Uterus (tissue), 4 donors: ENCODE measurements at places on chromosomes 6 and 20.

- no peak overlapping the region for H3K27ac ChIP-seq
- no peaks in the 10 kb centered on the region for H3K27me3 ChIP-seq
- no peaks in the 10 kb centered on the region for H3K36me3 ChIP-seq
- H3K4me1 ChIP-seq, result no peaks in the 10 kb centered on the region
- no peak for DNase-seq
These were observed 62.0 kb downstream of the CARMIL1 start for GRCh38 chr6:25341203-25341552.

DNA sequence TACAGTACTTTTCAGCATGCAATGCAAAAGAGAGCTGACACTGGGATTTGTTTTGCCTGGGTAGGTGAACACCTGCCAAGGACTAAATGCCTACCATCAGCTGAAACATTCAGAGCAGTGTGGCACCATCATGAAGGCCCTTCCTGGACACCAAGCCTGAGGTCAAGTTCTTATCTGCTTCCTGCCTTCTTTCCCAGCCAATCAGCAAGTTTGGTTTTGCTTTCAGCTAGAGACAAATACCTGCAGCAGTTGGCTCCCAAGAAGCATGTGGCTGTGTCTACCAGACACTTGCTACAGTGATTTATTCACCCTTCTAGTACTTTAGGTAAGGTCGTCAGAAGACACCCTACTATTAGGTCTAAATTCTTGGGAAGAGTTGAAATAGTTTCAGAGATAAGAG, 112.8 kb downstream of the TBX18 start:
- H3K36me3 ChIP-seq, result no peaks in the 10 kb centered on the region
- no peak overlapping the region for H3K27ac ChIP-seq
- H3K4me1 ChIP-seq, result no peaks in the 10 kb centered on the region

GRCh38 chr20:38873050-38873581, 53.1 kb upstream of the FAM83D start:
- H3K27ac ChIP-seq, result no peak overlapping the region
- DNase-seq, result no peak
- no peak overlapping the region for H3K4me3 ChIP-seq
- H3K36me3 ChIP-seq, result no peaks in the 10 kb centered on the region
- H3K27me3 ChIP-seq, result no peaks in the 10 kb centered on the region
- H3K4me1 ChIP-seq, result no peaks in the 10 kb centered on the region

- no peak for DNase-seq
- no peak overlapping the region for H3K4me3 ChIP-seq
- no peaks in the 10 kb centered on the region for H3K36me3 ChIP-seq
- H3K4me1 ChIP-seq, result no peaks in the 10 kb centered on the region
- no peaks in the 10 kb centered on the region for H3K27me3 ChIP-seq
- no peak overlapping the region for H3K27ac ChIP-seq
These were observed 19.4 kb downstream of the CRYBG1 start for GRCh38 chr6:106379951-106380350.

DNA sequence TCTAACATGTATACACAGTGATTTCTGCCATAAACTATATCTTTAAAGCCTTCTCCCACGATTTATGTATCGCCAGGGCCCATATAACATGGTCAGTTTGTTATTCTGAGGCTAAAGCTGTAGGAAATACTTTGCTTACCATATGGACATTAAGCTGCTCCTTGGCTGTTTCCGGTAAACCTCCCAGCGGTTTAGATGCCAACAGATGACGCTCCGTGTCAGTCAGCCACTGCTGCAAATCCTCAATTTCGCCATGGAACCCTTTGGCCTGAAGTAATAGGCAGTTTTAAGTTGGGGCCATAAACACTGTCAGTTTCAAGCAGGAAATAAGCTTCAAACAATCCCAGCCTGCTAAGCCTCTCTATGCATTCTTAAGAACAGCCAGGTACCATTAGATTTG, 145.4 kb downstream of the DST start:
- H3K36me3 ChIP-seq, result no peaks in the 10 kb centered on the region
- H3K27ac ChIP-seq, result peak overlapping the region; percentile 79
- H3K27me3 ChIP-seq, result no peaks in the 10 kb centered on the region
- peak; percentile 56 for DNase-seq
- H3K4me3 ChIP-seq, result no peak overlapping the region
- no peaks in the 10 kb centered on the region for H3K4me1 ChIP-seq

DNA sequence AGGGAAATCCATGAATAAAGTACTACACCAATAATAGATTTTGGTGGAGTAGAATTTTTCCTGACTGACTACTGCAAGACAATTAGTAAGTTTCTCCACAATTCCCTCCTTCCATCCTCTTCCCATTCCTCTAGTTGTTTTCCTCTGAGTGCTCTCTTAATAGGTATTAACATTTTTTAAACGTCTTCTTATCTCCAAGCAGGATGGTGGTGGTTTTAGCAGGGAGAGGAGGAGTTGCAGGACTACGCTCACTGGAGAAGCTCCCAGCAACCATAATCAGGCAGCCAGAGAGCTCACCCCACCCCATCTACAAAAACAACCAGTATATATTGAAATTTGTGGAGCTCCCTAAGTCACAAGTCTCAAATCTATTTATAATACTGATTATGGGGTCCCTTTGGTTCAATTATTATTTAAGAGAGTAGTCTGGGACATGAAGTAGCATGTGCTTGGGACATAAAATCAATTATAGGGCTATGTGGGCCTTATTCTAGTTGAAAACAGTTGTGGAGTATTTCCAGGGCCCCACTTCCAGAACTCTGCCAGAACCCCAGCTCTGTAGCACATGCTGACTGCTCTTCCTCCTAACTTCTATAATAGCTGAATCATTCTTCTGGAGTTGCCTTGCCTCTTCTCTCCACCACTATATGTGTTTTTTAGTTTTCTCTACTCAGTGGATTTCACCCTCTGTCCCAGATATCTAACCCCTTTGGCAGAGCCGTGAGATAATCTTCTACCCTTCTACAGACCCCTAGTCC, 49.8 kb downstream of the MYB start:
- H3K36me3 ChIP-seq, result no peaks in the 10 kb centered on the region
- no peak for DNase-seq
- H3K27ac ChIP-seq, result no peak overlapping the region

DNA sequence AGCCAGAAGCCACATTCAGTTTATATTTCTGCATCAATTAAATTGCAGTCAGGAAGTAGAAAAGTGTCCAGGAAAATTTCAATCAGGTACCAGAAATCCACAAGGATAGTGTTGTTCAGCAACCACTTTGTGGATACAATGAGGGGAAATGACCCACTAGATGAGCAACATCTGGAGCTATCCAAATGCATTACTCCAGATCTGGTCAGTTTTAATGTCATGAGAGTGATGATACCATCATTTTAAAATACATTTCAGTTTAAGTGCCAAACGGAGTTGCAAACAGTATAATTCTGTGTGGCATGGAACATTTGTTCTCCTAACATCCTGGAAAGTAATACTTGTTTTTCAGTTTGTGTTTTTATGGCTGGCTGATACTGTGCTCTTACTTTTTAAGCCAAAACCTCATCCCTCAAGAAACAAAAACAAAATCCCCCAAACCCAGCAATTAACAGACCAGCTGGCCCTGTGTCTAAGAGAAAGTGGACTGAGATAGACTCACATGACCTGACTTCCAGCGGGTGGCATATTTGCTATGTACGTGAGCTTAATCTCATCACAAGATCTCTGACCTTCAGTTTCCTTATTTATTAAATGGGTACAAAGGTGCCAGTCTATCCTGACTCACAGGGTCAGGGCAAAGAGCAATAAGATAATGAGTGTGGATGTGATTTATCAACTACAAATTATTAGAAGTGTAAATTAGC, 58.8 kb upstream of the CNKSR3 start:
- H3K4me3 ChIP-seq, result no peak overlapping the region
- no peak for DNase-seq
- no peaks in the 10 kb centered on the region for H3K36me3 ChIP-seq

DNA sequence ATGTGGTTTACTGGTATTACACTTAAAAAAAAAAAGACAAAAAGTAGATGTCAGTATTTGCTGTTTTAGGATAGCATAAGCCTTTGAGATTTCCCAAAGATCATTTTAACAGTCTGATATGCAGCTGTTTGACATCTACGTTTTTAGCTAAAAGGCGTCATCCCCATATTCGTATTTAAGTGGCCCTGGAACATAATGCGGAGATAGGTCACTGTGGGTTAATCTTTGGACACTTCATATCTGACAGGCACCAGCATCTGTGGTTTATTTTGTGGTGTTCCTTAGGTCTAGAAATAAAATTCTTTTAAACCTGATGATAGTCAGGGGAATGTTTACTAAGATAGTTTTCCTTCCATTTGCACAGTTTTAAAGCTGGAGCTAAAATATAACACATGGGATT, 313.7 kb downstream of the SOX4 start:
- DNase-seq, result no peak
- H3K4me1 ChIP-seq, result peaks cover 8% of the 10 kb centered on the region
- no peaks in the 10 kb centered on the region for H3K27me3 ChIP-seq
- no peak overlapping the region for H3K27ac ChIP-seq

- H3K4me3 ChIP-seq, result no peak overlapping the region
- no peak for DNase-seq
- no peaks in the 10 kb centered on the region for H3K4me1 ChIP-seq
- no peaks in the 10 kb centered on the region for H3K27me3 ChIP-seq
These were observed 36.3 kb downstream of the CDH4 start for GRCh38 chr20:61288331-61288784.
